ENCODE measurements at places on chromosomes 11 and 22. TPM values are rescaled to one million over a fixed set of nuclear protein-coding genes. Genes with fewer than 3 reads are reported as not detected.

- no peaks in the 10 kb centered on the region for H3K27me3 ChIP-seq
- no peaks in the 10 kb centered on the region for H3K36me3 ChIP-seq
- H3K27ac ChIP-seq = no peak within 1 kb of the TSS
- H3K4me3 ChIP-seq = peak within 1 kb of the TSS; percentile 12
- DNase-seq = peak; percentile 77
- H3K4me1 ChIP-seq = peaks cover 13% of the 10 kb centered on the region
Measured at GRCh38 chr11:64971421-64972233, at the start of gene MAJIN. Gene MAJIN (minus strand): TSS chr11:64972108. CDS start chr11:64959405, 12,703 bp downstream.

DNA sequence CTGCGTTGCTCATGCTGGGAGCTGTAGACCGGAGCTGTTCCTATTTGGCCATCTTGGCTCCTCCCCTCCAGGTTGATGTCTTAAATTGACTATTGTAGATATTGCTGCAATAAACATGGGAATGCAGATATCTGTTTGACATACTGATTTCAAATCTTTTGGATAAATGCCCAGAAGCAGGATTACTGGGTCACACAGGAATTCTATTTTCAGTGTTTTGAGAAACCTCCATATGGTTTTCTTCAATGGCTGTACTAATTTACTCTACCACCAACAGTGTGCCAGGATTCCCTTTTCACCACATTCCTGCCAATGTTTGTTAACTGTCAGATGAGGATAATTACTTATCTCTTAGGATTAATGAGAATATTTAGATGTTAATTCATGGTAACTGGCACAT is 467.0 kb downstream of the LUZP2 start:
- DNase-seq = peak; percentile 34
- H3K4me3 ChIP-seq = no peak overlapping the region
- no peaks in the 10 kb centered on the region for H3K36me3 ChIP-seq
- no peak overlapping the region for H3K27ac ChIP-seq
- H3K4me1 ChIP-seq = no peaks in the 10 kb centered on the region
- no peaks in the 10 kb centered on the region for H3K27me3 ChIP-seq

DNA sequence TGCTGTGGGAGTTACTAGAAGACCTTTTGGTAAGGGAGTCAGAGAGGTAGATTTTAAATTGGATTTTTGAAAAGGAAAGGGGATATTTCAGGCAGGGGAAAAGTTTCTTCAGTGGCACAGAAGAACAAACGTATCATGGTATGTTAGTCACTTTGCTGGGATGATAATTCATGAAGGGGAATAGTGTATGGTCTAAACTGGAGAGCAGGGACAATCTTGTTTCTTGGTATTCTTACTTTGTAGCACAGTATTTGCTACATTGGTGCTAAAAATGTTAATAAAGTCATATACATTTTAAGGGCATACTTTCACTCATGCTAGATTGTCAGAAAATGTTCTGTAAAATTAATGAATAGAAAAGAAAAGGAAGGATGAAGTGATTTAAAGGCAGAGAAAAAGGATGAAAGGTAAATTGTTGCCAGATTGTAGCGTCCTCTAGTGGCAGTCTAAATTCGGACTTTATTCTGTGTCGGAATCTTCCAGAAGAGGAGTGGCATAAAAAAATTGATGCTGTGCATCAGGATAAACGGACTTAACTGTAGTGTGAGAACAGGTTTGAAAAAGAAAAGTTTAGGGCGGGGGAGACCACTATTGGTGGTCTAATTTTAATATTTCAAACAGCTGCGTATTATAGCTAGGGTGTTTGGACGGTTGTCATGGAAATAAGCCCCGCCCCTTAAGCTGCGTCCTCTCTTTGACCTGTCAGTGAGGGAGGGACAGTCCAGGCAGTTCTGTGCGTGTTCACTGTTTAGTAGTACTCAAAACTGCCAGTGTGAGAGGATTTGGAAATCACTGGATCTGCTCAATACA is at the start of gene BCO2:
TSS of gene BCO2 (plus strand) at position 724 of the 810 bp plus-strand sequence. CDS start 90 bp downstream, outside the sequence.
- no peaks in the 10 kb centered on the region for H3K4me1 ChIP-seq
- peak within 1 kb of the TSS; percentile 45 for H3K4me3 ChIP-seq
- no peaks in the 10 kb centered on the region for H3K27me3 ChIP-seq

GRCh38 chr22:49255741-49256318 is 571.8 kb downstream of the BRD1 start:
- no peaks in the 10 kb centered on the region for H3K27me3 ChIP-seq
- no peak for DNase-seq
- no peak overlapping the region for H3K27ac ChIP-seq
- no peak overlapping the region for H3K4me3 ChIP-seq

DNA sequence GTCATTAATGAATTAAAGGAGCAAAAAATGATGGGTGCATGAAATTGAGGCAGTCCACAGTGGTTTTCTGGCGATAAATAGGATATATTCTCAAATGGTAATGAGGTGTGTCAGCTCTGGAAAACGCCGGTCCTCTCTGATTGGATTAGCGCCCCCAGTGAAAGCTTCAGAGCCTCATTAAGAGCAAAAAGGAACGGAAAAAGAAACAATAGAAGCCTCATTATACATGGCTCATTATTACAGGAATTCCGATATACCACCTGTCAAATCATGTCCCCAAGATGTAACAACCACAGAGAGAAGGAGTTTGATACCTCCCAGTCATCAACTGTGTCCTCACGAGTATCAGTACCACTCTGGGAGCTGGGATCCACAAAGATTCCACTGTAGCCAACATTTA is 175.7 kb upstream of the PITPNB start:
- DNase-seq = no peak
- H3K4me3 ChIP-seq = no peak overlapping the region
- H3K27ac ChIP-seq = no peak overlapping the region
- H3K27me3 ChIP-seq = no peaks in the 10 kb centered on the region
- H3K36me3 ChIP-seq = peaks cover 5% of the 10 kb centered on the region

DNA sequence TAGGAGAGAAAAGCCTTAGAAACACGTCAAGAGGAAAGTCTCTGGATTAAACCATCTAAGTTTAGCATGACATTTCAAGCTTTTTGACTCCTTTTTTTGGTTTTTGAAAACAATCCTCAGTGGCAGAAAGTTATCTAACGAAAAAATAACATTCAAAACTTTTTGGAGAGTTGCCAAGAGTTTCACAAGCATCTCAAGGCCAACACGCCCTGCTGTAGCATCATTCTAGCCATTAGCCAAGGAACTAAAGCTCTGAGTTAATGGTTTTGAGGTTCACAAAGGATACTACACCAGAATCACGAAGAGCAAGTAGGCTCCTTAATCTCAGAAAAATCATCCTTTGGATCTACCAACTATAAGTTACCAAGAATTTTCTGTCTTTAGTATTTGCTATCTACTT is 94.8 kb downstream of the PICALM start:
- no peaks in the 10 kb centered on the region for H3K27me3 ChIP-seq
- H3K27ac ChIP-seq = no peak overlapping the region
- H3K4me1 ChIP-seq = no peaks in the 10 kb centered on the region
- H3K4me3 ChIP-seq = no peak overlapping the region
- H3K36me3 ChIP-seq = peaks cover 14% of the 10 kb centered on the region
- no peak for DNase-seq

- H3K4me1 ChIP-seq = peaks cover 14% of the 10 kb centered on the region
- H3K27ac ChIP-seq = no peak overlapping the region
- H3K36me3 ChIP-seq = no peaks in the 10 kb centered on the region
- no peak overlapping the region for H3K4me3 ChIP-seq
- DNase-seq = no peak
- no peaks in the 10 kb centered on the region for H3K27me3 ChIP-seq
Measured at GRCh38 chr11:14542324-14542723, 22.1 kb upstream of the PSMA1 start.

DNA sequence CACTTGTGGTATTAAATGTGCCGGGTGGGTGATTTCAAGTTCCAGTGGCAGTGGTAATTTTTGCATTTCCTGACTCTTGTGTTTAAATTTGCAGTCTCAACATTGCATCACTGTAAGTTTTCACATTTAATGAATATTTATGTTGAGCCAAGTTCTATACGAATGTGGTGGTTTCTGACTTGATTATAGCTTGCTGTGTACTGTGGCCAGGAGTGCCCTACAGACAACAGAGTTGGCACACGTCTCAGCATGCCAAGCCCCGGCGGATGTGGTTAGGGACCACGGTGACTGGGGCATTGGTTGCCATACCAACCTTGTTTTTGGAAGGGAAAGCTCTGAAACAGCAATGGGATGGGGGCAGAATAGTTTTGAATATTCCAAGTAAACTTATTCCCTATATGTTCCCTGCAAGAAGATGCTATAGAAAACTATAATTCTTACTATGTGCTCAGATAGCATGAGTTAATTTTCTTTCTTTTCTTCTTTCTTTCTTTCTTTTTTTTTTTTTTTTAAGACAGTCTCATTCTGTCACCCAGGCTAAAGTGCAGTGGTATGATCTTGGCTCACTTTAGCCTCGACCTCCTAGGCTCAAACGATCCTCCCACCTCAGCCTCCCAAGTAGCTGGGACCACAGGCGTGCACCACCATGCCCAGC is 16.0 kb downstream of the ZNRF3 start:
- peaks cover 32% of the 10 kb centered on the region for H3K4me1 ChIP-seq
- H3K27me3 ChIP-seq = no peaks in the 10 kb centered on the region
- H3K4me3 ChIP-seq = no peak overlapping the region
- no peak for DNase-seq

Gene OR10A5
- total RNA-seq = not detected

Gene DNAJB7
- not detected for total RNA-seq
